ENCODE measurements at places on chromosomes 1 and 21.

DNA sequence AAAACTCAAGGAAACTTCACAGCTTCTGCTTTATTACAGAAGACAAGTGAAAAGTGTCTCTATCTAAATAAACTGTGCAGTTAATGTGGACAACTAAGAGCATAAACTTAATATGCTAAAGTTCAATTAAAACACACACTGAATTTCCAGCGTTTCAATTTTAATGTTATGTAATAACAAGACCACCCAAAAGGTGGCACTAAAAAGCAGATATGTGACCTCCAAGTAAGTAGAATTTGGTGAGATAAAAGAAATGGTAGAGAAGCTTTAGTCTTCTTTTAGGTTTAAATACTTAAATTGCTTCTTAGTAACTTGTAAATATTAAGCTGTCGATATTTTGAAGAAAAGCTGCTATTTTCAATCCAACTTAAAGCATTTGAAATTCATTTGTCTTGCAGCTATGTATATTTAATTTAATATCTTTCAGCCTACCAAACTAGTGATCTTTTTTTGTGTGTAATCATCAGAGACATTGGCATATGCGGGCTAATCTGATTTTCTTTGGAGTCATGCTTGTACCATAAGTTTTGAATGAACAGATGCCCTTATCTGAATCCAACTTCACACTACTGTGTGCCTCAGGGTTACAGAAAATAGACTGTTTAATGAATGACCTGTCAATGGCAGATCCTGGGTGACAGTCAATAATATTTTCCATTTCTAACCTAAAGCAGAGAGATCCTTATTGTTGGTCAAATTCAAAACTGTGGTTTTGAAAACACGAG, 36.5 kb upstream of the ADAMTS1 start:
- DNase-seq = peak; percentile 11

GRCh38 chr1:232826318-232826717, 21.1 kb downstream of the MAP10 start:
- DNase-seq = no peak

DNA sequence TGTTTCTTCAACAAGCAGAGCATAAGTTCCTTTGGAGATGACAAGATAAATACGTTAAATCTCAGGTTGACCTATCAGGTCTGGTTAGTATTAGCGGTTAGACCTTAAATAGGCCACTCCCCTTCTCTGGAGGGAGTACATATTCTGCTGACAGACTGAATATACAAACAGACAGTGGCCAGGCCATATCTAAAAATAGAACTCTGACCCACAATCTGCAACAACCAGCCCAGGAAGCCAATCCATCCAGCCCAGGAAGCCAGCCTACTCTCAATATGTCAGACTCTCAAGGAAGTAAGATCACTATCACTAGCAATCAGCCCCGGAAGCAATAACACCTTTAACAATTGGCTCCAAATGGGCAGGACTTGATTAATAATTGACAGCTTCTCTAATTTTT, 6.7 kb downstream of the IL20 start:
- DNase-seq = no peak

DNA sequence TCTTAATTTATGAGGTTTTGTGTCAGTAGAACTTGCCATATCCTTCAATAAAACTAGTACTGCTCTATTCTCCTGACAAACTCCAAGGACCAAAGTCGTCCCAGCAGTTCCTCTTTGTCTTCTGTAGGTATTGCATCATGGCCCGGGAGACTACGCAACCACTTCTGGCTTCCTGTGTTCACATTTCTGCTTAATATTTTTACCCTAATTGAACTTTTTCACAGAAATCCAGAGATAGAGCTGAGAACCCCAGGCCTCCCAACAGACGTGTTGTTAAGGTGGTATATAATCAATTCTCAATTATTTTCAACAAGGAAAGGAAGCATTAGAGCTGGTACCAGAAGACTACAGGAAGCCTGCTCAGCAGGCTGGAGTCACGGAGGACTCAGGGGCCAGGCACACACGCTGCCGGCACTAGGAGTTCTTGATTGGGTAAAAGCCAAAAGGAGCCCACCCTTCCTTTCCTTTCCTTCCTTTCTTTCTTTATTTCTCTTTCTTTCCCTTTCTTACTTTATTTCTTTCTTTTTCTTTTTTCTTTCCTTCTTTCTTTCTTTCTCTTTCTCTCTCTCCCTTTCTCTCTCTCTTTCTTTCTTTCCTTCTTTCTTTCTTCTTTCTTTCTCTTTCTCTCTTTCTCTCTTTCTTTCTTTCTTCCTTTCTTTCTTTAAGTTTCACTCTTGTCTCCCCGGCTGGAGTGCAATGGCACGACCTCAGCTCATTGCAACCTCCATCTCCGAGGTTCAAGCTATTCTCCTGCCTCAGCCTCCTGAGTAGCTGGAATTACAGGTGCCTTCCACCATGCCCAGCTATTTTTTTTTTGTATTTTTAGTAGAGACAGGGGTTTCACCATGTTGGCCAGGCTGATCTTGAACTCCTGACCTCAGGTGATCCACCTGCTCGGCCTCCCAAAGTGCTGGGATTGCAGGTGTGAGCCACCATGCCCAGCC, 173.7 kb downstream of the ZBTB18 start:
- peak; percentile 92 for DNase-seq

GRCh38 chr1:75449998-75450397, 160.9 kb downstream of the SLC44A5 start:
- no peak for DNase-seq

GRCh38 chr1:92711473-92712165, 73.3 kb downstream of the EVI5 start:
- DNase-seq = no peak

DNA sequence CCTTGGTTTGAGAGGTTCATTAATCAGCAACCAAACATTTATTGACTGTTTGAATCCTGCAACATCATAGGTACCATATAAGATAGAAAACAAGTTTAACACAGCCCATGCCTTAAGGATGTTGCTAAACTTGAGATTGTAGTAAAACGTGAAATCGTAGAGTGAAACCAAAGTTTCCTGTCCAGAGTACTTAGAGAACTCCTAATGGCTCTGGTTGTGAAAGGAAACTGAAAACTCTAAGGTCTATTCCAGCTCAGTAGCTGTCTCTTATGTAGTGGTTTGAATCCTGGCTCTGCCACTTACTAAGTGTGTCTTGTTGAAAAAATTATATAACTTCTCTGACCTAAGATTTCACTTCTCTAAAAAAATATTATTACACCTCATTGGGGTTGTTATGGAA, 310.9 kb downstream of the NTNG1 start:
- peak; percentile 30 for DNase-seq

GRCh38 chr1:111988743-111989453, 570 bp downstream of the KCND3 start:
- DNase-seq = no peak

DNA sequence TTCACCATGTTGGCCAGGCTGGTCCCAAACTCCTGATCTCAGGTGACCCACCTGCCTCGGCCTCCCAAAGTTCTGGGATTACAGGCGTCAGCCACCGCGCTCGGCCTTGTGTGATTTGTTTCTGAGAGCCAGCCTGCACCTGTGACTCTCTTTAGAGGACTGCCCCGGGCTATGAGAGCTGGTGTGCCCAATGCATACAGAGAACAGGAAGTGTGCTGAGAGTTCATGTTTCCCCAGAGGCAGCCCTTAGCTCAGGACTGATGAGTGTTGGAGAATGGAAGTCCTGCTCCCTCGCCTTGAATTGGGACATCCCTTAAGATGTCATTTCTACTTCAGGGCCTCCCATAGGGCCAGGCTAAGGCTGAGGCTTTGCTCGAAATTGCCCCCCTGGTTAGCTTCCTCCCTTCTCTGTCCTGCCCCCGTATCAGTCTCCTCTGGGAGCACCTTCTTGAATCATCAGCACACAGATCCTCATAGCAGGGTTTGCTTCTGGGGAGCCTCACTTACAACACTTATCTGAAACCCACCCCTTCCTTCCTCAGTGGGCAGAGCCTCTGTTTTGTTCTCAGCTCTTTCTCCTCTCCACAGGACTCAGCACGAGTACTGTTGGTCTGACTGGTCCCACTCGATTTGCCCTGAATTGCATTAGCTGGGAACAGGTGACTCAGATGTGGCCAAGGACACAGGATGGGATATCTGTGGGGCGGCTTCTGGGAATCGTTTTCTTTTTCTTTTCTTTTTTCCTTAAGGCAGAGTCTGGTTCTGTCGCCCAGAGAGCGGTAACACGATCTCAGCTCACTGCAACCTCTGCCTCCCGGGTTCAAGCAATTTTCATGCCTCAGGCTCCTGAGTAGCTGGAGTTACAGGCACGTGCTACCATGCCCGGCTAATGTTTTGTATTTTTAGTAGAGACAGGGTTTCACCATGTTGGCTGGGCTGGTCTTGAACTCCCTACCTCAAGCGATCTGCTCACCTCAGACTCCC, 80.1 kb downstream of the UBIAD1 start:
- DNase-seq = peak; percentile 11

GRCh38 chr1:109790735-109791494, 27.2 kb upstream of the EPS8L3 start:
- DNase-seq = peak; percentile 85

DNA sequence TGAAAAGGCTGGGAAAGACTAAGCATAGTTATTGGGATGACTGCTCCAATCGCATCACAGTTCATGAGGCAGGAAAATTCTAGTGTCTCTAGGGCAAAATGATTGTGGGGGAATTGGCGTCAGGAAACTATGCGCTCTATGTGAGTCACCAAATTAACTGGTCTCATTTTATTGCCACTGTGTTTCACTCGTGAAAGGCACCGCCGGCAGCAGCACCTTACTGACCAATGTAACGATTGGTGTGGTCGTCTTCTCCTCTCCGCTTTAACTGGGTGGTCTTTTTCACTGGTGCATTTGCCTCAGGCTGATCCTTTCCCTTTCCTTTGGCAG, 83.5 kb downstream of the SPAG17 start:
- no peak for DNase-seq

- DNase-seq = no peak
Observed at GRCh38 chr1:218703836-218704235, 358.7 kb downstream of the TGFB2 start.

GRCh38 chr1:226223786-226224244, 351 bp downstream of the MIXL1 start:
- DNase-seq = no peak

DNA sequence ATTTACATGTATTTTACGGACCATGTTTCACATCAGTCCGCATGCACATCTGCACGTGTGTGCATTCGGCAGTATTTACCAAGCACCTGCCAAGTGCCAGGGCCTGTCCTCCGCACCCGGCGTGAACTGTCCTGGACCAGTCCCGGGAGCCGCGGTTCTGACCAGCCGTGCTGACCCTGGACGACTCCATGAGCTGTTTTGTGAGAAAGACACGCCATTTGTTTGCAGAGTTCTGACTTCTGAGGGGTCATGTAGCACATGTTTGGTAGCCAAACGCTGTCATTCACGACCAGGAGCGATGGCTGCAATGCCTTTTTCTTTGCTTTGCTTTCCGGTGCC, 3.3 kb upstream of the OLIG2 start:
- DNase-seq = no peak

GRCh38 chr1:180988253-180988752, 34.4 kb downstream of the STX6 start:
- DNase-seq = no peak

DNA sequence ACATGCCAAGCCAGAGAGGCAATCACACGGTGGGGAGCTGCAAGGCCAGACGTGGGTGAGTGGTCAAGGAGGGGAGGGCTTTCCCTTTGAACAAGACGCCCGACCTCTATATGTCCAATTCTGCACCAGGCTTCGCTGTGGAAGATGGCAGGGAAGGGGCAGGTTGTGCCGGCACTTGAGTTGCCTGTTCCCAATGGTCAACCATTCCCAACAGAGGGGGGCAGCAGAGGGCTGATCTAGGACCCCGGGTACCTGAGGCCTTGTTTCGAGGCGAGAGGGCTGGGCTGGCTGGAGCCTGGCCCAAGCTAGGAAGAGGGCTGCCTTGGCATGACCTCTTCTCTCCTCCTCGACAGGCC, 64.9 kb downstream of the TMEM53 start:
- DNase-seq = no peak
